Activated CD8-positive, alpha-beta memory T cell treated with anti-CD3 and anti-CD28 coated beads for 4 hours (primary cell): ENCODE measurements at places on chromosomes 6 and 20.

GRCh38 chr6:81962198-81962597, 209.7 kb upstream of the TENT5A start:
- no peak for DNase-seq

GRCh38 chr6:115441651-115442050, 619.0 kb downstream of the FRK start:
- no peak for DNase-seq

- DNase-seq = no peak
Measured at GRCh38 chr6:166678426-166678825, 51.4 kb upstream of the RPS6KA2 start.

DNA sequence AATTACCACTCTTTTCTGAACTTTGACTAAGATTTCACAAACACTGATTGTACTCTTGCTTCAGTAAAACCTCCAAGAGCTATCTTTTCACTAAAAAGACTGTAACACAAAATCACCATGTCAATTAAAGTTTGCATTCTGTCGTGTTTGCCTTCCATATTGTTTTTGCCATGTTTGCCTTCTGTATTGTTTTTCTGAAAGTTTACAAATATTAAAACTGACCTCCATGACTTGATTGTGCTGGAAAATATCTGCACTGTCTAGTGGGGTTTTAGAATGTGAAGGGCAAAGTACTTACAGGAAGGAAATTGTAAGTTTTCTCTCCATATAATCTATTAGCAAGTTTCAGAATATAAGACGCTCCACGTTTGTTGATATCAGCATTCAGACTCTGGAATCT, 3.4 kb downstream of the SERPINB1 start:
- no peak for DNase-seq

GRCh38 chr6:135994857-135995544, 143.5 kb downstream of the PDE7B start:
- DNase-seq = no peak

- DNase-seq = no peak
Measured at GRCh38 chr6:10603219-10603618, 82.1 kb downstream of the GCNT2 start.

DNA sequence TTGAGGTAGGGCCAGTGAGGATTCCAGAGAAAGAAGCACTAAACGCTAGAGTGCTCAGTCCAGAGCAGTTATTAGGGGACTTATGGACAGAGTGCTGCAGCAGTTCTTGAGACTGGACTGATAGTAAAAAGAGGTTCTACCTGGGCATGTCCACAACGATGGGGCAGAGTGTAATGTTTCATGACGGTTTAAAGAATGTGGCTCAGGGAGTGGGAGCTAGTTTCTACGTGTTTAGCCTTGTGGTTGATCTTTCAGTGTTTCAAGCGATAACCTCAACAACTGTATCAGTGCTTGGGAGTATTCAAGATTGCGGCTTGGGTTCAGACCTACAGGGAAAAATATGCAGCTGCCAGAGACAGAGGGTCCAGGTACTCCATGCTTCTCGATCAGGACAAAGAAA, 67.1 kb downstream of the TULP4 start:
- no peak for DNase-seq

DNA sequence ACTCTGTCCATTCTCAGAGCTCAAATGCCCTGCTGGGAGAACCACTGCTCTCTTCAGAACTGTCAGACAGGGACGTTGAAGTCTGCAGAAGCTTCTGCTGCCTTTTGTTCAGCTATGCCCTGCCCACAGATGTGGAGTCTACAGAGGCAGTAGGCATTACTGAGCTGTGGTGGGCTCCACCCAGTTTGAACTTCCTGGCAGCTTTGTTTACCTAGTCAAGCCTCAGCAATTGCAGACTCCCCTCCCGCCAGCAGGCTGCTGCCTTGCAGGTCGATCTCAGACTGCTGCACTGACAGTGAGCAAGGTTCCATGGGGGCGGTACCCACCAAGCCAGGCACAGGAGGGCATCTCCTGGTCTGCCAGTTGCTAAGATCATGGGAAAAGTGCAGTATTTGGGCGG, 21.8 kb upstream of the UFL1 start:
- DNase-seq = peak; percentile 20

GRCh38 chr20:29443819-29444218, 1813.6 kb upstream of the DEFB115 start:
- DNase-seq = no peak

DNA sequence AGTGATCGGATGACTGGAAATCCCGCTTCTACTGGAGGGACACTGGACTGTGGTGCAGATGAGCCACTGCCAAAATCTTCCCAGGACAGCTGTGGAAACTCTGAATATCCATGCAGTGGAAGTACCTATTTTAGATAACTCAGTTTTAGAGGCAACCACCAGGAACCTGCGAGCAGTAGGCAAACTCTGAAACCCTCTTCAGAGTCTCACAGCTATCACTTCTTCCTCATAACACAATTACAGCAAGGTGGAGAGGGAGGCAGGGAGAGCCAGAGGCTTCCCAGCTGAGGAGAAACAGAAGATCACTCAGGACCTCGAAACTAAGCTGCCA, 322.8 kb upstream of the NT5E start:
- no peak for DNase-seq

GRCh38 chr6:107405002-107405401, 54.4 kb downstream of the PDSS2 start:
- no peak for DNase-seq

GRCh38 chr20:59403962-59404314, 103.5 kb downstream of the EDN3 start:
- no peak for DNase-seq

DNA sequence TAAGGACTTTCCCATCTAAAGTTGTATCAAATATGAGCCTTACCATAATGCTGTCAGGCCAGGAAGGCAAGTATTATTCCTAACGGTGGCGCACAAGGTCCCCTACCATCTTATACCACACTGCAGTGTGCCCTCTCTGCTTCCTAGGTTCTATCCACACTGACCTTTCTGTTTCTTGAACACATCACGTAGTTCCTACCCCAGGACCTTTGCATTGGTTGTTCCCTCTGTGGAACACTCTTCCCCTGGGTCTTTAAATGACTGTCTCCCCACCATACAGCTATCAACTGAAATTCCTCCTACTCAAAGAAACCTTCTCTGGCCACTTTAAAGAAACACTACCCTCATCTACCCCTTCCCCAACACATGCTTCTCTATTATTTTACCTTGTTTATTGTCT, 104.5 kb upstream of the SPACA1 start:
- no peak for DNase-seq

DNA sequence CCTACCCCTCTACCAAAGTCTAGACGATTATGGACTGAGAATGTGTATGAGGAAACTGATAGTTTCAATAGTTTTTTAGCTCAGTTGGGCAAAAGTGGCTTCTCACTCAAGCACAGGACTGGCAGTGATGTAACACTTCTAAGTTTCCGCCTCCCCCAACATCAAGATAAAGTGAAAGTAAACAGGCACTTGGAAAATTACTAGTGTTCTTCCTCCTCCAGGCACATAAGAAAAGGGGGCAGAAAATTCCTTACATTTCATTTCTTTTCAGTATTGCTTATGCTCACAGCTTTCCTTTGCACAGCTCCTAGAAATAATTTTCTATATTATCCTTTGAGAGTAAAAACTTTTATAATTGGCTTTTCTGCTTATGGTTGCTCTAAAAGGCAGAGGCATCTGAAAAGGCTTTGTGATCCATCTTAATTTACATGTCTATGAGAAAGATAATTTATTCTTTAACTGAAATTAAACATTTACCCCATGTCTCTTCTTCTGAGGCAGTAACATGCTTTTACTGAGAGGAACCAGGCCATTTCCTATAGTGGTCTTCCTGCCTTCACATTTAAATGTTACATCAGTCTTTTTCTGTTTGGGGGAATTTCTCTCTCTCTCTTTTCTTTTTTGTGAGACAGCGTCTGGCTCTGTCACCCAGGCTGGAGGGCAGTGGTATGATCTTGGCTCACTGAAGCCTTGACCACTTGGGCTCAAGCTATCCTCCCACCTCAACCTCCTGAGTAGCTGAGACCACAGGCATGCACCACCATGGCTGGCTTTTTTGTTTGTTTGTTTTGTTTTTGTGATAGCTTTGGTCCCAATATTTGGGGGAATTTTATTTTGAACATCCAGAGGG, 65.0 kb upstream of the EEF1A1 start:
- no peak for DNase-seq

- no peak for DNase-seq
Measured at GRCh38 chr6:70706491-70707123, 38.9 kb downstream of the SMAP1 start.

DNA sequence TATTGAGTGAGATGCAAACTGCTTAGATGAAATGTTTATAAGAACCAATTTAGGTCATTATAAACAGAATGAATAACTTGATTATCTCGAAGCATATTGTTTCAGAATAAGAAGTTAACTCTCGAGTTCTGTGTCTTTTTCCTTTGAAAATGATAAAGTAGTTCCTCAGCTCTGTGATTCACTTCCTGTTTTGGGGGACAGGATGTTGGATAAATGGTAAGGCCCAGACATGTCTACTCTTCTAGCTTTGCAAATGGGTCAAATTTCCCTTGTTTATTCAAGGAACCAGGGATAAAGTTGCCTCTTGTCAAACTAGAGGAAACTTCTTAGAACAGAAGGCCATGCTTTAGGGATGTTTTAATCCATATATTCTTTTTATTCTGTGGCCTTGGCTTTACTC, 246.9 kb downstream of the SOX4 start:
- no peak for DNase-seq

DNA sequence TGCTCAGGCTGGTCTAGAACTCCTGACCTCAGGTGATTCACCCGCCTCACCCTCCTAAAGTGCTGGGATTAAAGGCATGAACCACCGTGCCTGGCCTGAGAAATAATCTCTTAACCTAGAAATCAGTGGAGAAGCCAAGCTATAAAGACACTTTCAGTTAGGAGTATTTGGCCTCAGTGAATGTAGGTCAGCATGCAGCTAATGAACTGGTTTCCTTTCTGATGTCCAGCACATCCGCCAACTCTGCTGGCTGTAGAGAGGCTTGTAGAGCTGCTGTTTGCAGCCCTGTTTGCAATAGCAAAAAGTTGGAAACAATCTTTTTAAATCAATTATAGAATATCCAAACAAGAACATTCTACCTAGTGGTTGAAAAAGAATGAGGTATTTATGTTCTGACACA, 42.4 kb upstream of the ELOVL5 start:
- no peak for DNase-seq

DNA sequence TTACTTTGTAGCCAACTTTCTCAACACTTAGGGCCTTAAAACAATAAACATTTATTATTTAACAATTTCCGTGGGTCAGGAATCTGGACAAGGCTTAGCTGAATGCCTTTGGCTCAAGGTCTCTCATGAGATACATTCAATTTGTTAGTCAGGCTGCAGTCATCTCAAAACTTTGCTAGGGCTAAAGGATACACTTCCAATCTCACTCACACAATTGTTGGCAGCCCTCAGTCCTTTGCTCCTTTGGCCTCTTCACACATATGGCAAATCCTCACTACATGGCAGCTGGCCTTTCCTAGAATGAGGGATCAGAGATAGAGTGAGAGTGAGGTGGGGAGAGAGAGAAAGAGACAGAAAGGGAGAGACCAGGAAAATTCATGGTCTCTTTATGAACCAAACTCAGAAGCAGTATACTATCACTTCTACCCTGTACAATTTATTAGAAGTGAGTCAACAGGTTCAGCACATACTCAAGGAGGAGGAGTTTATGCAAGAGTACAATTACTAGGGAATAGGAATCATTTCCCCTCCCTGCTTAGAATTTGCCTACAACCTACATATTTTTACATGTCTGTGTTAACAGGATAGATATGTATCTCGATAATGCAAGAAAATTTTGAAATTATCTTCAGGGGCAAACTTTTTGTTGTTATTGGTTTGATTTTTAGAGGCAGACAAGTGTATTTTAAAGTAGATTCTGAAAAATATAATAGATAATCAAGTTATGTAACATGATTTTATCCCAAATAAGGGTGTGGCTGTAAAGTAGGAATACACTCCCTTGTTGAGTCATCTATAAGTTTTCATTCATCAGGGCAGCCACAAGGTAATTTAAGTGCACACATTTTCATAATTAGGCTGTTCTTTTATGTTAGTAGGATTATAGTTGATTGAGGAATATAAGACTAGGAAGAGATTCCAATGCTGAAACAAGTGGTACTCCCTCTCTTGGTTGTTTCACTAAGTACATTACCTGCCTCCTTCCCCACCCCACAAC, 85.9 kb upstream of the HMGCLL1 start:
- DNase-seq = no peak

DNA sequence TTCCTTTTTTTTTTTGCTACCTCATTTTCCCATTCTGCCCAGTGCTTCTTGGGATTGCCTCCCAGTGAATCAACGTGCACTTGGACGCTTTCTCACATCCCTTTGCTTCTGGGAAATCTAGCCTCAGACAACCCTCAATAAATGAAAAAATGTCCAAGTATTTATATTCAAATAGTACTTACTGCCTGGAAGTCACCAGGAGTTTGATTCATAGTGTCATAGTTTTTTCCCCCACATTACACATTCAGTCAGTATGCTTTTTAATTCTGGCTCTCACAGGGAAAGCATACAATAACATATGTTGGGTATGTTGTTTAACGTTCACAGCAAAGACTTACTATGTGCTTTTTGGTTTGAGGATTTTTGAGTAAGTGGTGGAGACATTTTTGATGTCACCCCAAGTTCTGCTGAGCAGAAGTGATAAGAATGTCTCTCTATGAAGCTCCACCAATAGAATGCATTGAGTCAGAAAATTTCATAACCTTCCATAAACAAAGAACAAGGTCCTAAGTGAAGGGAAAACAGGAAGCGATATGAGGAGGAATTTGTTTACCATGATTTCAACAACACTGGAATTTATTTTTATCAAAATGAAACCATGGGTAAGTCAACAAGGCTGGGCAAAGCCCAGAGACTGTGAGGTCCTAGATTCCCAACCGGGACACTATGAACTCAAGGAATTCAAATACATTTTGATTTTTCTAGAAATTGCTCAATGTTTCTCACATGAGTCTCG, 301.2 kb upstream of the BMP2 start:
- no peak for DNase-seq

DNA sequence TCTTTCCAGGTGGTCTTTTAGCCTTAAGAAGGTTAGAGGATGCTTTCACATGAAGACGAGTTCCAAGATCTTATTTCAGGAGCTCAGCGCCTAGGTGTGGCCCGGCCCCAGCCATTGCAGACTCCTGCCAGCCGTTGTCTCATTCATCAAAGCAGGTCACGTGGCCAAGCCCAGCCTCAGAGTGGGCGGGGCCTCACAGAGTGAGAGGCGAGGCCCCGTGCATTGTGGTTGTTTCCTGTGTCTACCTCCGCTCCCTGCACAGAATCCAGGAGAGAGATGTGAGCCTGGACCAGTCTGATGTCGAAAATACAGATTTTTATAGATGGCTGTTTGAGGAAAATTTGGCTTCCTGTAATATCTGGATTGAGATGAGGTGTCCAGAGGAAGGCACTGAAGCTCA, 49.2 kb upstream of the CST5 start:
- no peak for DNase-seq

- no peak for DNase-seq
Measured at GRCh38 chr6:113489952-113490746, 367.0 kb upstream of the MARCKS start.
